Ascending aorta (tissue), 2 donors: ENCODE measurements at places on chromosomes 4 and X.

DNA sequence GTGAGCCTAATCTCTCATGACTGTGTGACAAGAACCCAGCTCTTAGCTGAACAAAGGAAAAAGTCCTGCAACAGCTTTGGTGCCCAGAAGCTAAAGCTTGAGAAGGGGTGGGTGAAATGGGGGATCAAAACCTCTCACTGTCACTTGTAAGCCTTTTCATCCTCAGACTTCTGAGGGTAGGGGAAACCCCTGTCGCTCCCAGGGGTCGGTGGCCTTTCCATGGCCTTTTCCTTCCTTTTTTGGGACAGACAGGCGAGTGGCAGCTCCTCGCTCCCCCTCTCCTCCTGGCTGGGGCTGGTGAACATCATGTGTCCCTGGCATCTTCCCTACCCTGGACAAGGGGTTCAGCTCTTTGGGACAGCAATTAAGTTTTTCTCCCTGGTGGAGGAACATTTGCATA lies 78.2 kb downstream of the FAM47A start:
- no peak for DNase-seq
- H3K27me3 ChIP-seq: no peaks in the 10 kb centered on the region
- no peaks in the 10 kb centered on the region for H3K4me1 ChIP-seq
- no peak overlapping the region for H3K27ac ChIP-seq
- H3K36me3 ChIP-seq: no peaks in the 10 kb centered on the region

- H3K36me3 ChIP-seq: no peaks in the 10 kb centered on the region
- H3K27me3 ChIP-seq: no peaks in the 10 kb centered on the region
- H3K4me1 ChIP-seq: no peaks in the 10 kb centered on the region
- no peak for DNase-seq
- no peak overlapping the region for H3K27ac ChIP-seq
- no peak overlapping the region for H3K4me3 ChIP-seq
Observed at GRCh38 chr4:110159541-110159940, 38.9 kb downstream of the ELOVL6 start.

GRCh38 chr4:175280153-175280552 lies 362.0 kb downstream of the ADAM29 start:
- no peaks in the 10 kb centered on the region for H3K36me3 ChIP-seq
- H3K27ac ChIP-seq: no peak overlapping the region
- no peaks in the 10 kb centered on the region for H3K27me3 ChIP-seq

DNA sequence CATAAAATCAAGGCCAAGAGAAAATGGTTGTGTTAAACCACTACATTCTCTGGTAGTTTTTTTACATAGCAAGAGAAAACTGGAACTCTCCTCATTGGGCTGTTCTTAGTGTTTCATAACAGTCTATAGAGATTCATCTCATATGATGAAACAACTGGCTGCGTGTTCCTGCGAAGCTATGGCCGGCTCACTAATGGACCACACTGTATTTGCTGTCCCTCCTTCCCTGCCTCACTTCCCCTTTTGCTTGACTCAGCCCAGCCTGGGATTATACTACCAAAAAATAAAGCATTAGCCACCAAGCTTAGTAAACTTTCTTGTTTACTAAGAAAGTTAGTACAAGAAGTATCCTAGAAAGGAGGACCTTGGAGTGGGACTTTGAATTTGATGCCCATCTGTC lies 31.6 kb upstream of the LSM6 start:
- H3K36me3 ChIP-seq: no peaks in the 10 kb centered on the region
- no peaks in the 10 kb centered on the region for H3K4me1 ChIP-seq
- H3K27ac ChIP-seq: no peak overlapping the region
- H3K27me3 ChIP-seq: no peaks in the 10 kb centered on the region
- H3K4me3 ChIP-seq: no peak overlapping the region

DNA sequence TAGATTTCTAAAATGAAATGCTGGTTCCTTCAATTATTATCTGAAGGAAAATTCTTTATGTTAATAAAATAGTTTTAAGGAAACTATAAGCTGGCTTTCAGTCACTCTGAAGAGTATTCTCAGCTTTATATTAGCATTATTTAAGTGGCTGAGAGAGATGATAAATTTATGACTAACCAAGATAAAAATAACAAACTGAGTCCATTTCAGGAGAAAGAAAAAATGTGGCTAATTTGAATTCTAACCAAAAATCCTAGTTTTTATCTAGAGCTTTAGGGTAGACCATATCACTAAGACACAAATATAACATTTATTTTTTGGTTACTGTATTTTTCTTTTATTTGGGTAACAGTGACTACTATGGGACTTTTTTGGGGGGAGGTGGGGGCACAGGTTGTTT lies 59.4 kb upstream of the NAP1L5 start:
- H3K36me3 ChIP-seq: peaks cover 12% of the 10 kb centered on the region
- DNase-seq: no peak
- H3K27ac ChIP-seq: no peak overlapping the region
- H3K4me3 ChIP-seq: no peak overlapping the region

DNA sequence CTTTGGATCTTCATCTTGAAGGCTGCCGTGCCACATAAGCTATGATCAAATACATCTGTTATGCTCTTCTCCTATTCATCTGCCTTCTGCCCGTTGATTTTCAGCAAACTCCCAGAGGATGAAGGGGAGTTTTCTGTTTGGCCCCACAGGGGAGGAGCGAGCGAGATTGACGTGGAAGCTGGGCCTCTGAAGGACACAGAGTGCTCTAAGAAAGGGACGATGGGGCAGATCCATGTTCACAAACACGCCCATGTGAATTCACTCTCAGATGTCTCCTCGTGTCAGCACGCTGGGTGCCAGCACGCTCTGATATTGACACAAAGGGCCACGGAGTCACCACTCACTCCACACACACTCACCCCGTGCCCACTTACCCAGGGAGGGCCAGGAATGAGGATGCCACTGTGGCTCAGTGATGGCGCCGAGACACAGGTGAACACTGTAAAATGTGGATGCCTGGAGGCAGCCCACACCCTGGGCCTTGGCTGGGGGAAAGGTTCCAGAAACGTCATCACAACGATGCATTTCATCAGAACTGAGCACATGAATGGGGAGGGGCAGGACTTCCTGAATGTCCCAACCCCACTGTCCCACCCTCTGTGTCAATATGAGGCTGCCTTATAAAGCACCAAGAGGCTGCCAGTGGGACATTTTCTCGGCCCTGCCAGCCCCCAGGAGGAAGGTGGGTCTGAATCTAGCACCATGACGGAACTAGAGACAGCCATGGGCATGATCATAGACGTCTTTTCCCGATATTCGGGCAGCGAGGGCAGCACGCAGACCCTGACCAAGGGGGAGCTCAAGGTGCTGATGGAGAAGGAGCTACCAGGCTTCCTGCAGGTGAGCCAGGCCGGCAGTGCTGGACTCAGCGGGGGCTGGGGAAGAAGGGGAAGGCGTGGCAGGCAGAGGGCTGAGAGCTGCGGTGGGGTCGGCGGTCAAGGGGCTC lies at the start of gene S100P:
Gene S100P, plus strand, starts transcription at position 648 of the 946 bp plus-strand sequence. Its CDS starts 55 bp downstream, at position 703.
- no peaks in the 10 kb centered on the region for H3K36me3 ChIP-seq
- no peak within 1 kb of the TSS for H3K4me3 ChIP-seq
- H3K27me3 ChIP-seq: no peaks in the 10 kb centered on the region

- H3K27me3 ChIP-seq: no peaks in the 10 kb centered on the region
- DNase-seq: no peak
- H3K4me1 ChIP-seq: no peaks in the 10 kb centered on the region
- H3K36me3 ChIP-seq: no peaks in the 10 kb centered on the region
Observed at GRCh38 chrX:84956304-84956703, 47.4 kb upstream of the APOOL start.

DNA sequence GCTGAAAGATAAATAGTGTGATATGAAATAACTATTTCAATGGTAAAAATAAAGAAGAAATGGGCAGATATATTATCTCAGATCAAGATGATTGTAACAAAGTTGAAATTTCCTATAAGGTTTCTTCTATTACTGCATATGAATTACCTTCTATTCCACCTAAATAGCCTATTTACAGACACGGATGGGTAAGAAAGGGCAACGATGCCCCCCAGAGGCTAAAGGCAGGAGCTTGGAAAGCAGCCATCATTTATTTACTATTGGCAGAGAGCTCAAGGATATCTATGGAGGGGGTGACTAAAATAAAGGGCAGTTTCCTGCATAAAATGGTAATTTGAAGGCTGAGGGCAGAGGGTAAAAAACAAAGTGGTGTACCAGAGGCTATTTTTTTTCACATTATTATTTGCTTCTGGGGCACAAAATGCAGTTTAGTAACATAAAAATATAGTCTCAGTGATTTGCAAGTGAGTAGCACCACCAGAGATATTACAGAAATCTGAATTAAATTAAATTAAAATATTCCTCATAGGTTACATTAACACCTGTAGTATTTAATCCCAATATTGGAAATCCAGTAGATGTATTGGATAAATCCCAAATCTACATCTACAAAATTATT lies 123.1 kb downstream of the BTC start:
- no peaks in the 10 kb centered on the region for H3K36me3 ChIP-seq
- H3K27me3 ChIP-seq: no peaks in the 10 kb centered on the region
- DNase-seq: no peak
- no peaks in the 10 kb centered on the region for H3K4me1 ChIP-seq
- H3K27ac ChIP-seq: no peak overlapping the region

- no peak for DNase-seq
- H3K36me3 ChIP-seq: no peaks in the 10 kb centered on the region
- no peak overlapping the region for H3K4me3 ChIP-seq
- no peaks in the 10 kb centered on the region for H3K4me1 ChIP-seq
- H3K27ac ChIP-seq: no peak overlapping the region
Observed at GRCh38 chrX:9071031-9071650, 37.2 kb upstream of the FAM9B start.

GRCh38 chr4:5793514-5793913 lies 82.5 kb downstream of the EVC start:
- no peak overlapping the region for H3K4me3 ChIP-seq
- no peaks in the 10 kb centered on the region for H3K27me3 ChIP-seq
- peaks cover 44% of the 10 kb centered on the region for H3K36me3 ChIP-seq
- DNase-seq: peak; percentile 56
- H3K27ac ChIP-seq: no peak overlapping the region

GRCh38 chrX:72245461-72246089 lies 6.7 kb upstream of the ERCC6L start:
- H3K4me1 ChIP-seq: no peaks in the 10 kb centered on the region
- DNase-seq: no peak
- H3K27ac ChIP-seq: no peak overlapping the region
- H3K27me3 ChIP-seq: no peaks in the 10 kb centered on the region
- no peak overlapping the region for H3K4me3 ChIP-seq

GRCh38 chr4:95439896-95440295 lies 108.9 kb downstream of the UNC5C start:
- no peaks in the 10 kb centered on the region for H3K36me3 ChIP-seq
- H3K27me3 ChIP-seq: no peaks in the 10 kb centered on the region
- H3K27ac ChIP-seq: no peak overlapping the region
- no peak overlapping the region for H3K4me3 ChIP-seq
- DNase-seq: no peak

DNA sequence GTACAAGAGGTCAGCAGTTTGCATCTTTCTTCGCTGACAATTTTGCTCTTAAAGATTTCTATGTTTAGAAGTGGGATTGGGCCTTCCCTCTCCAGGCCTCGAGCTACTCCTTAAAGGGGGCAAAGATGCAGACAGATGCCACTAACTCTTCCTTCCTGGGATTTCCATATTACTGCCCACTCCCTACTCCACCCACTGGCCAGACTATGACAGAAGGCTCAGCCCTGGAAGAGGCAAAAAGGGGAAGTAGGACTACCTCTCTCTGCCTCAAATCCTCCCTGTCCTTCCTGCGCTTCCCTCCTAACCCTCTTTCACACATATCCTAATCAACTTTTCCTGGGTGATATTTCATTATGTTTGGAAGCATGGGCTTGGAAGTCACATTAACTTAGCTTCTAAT lies 58.3 kb downstream of the EVC2 start:
- H3K4me3 ChIP-seq: no peak overlapping the region
- no peaks in the 10 kb centered on the region for H3K4me1 ChIP-seq
- no peak overlapping the region for H3K27ac ChIP-seq
- DNase-seq: no peak
- H3K36me3 ChIP-seq: peaks cover 18% of the 10 kb centered on the region

GRCh38 chrX:129462707-129463106 lies 60.6 kb downstream of the SMARCA1 start:
- peaks cover 3% of the 10 kb centered on the region for H3K36me3 ChIP-seq
- no peak overlapping the region for H3K4me3 ChIP-seq
- no peak for DNase-seq
- H3K4me1 ChIP-seq: no peaks in the 10 kb centered on the region
- no peaks in the 10 kb centered on the region for H3K27me3 ChIP-seq
- no peak overlapping the region for H3K27ac ChIP-seq

DNA sequence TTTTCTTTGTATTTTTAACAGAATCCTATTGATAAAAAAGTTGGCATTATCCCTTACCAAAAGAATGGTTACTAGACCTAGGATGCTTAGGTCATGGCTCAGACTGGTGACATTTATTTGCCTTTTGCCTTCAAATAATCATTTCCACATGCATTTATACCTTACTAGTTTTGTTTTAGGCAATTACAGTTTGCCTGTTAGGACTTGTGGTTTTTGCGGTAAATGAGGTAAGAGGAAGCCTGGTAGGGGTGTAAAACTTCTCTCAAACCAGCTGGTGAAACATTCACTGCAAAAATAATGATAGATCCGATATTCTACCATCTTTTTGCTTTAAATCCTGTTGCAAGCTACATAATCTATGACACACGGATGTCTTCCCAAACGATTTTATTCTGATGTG lies 12.1 kb downstream of the LAMP2 start:
- H3K27ac ChIP-seq: no peak overlapping the region
- H3K27me3 ChIP-seq: no peaks in the 10 kb centered on the region
- H3K4me1 ChIP-seq: no peaks in the 10 kb centered on the region
- DNase-seq: no peak
- no peaks in the 10 kb centered on the region for H3K36me3 ChIP-seq

GRCh38 chrX:70032792-70033191 lies 16.9 kb downstream of the AWAT2 start:
- no peak overlapping the region for H3K4me3 ChIP-seq
- no peak for DNase-seq
- no peaks in the 10 kb centered on the region for H3K27me3 ChIP-seq
- no peaks in the 10 kb centered on the region for H3K36me3 ChIP-seq

GRCh38 chrX:23938690-23939089 lies 30.9 kb downstream of the CXorf58 start:
- no peak overlapping the region for H3K27ac ChIP-seq
- H3K36me3 ChIP-seq: no peaks in the 10 kb centered on the region
- no peaks in the 10 kb centered on the region for H3K27me3 ChIP-seq
- no peaks in the 10 kb centered on the region for H3K4me1 ChIP-seq
- no peak overlapping the region for H3K4me3 ChIP-seq
- DNase-seq: no peak
